ENCODE measurements at places on chromosomes 6 and 20. TPM values are rescaled to one million over a fixed set of nuclear protein-coding genes. Genes with fewer than 3 reads are reported as not detected.

DNA sequence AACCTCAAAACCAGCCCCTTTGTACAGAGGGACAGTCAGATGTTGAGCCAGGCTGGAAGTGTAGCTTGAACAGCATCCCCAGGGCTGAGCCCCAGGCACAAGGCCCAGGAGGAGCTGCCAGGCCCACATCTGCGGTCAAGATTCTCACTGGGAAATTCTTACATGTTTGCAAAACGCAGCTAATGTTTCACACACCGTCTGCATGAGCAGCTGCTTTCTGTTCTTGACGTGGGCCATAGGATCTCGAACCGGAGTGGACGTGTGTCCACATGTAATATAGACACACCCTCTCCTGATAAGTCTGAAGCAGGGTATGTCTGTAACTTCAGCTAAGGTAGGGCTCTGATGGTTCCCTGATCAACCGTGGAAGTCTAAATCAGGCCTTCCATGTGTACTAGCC is 41.3 kb upstream of the TRAF3IP2 start:
- no peak for DNase-seq

- no peak for DNase-seq
Measured at GRCh38 chr6:15968519-15968918, 160.4 kb upstream of the MYLIP start.

DNA sequence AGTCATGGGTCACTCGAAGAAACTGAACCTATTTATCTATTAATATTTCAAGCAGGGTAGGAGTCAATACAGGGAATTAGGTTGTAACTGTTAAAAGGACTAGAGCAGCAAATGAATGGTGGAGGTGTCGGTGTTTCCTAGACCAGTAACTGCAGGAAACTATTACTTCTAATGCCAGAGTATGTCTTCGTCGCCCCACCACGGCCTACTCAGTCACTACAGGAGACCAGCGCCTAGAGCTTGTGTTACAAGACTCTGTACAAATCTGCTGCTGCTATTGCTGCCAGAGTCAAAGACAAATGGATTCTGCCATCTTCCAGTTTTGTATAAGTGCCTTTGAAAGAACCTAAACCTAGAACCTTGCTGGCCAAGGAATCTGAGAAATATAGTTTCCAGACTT is 343.9 kb downstream of the SOX4 start:
- no peak for DNase-seq

- DNase-seq, result peak; percentile 43
Measured at GRCh38 chr6:167892835-167893815, 66.4 kb downstream of the AFDN start.

DNA sequence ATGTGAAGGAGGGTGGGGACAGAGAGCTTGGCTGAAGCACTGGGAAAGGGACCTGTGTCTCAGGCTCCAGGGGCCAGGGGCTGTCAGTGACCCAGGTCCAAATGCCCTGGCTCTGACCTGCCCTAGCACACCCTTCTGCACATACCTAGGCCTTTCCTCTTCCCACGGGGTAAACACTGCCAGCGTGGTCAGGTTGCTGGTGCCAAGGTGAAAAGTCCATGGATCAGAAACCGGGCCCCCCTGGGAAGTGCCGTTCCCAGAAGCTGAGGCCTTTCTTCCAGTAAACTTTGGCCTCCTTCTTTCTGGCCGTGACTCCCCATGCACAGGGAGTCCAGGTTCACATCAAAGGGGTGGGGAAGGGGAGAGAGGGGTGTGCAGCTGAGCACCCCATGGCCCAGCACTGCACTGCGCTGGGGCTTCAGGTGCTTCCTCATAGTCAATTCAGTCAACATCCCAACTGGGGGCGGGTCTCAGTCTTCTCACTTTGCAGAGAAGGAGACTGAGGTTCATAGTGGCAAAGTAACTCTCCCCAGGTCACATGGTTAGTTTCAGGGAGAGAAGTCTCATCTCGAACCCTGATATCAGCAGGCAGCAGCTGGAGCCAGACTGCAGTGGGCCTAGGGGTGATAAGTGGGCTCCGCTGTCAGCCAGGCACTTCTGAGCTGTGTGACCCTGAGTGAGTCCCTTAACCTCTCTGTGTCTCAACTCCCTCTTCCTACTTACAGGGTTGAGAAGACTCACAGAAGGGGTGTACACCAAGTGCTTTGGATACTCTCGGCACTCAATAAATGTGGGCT is 17.0 kb downstream of the PCK1 start:
- DNase-seq, result no peak

DNA sequence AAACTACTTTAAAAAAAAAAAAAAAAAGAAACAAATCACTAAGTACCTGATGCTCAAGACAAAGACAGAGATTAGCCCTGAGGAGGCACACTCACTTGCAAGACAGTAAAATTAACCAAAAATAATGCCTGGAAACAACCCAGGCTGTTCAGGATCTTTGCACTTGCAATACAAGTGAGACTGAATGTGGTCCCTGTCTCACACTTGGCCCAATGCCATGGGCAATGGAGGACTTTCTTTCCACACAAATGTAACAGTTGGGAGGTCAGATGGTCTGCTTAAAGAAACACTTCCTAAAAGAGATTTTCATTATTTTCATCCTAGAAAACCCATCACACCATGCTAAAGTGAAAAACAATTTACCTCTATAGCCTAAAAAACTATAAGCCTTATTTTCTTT is 16.2 kb downstream of the STAU1 start:
- no peak for DNase-seq

GRCh38 chr20:37277253-37277593 is 12.2 kb upstream of the MANBAL start:
- no peak for DNase-seq

DNA sequence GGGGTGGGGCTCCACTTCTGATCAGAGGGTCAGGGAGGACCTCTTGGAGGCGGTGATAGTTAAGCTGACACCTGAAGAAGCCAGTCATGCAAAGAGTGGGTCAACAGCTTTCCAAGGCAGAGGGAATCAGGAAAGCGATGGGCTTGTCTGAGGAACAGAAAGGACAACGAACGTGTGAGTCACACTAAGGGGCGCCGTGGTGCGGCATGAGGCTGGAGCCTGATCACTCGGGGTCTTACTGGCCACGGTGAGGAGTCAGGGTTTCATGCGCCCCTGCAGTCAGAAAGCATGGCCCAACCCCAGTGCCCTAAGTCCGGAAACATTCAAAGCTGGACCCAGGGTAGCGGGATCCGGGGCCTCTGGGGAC is 50.6 kb upstream of the SLC32A1 start:
- no peak for DNase-seq

- DNase-seq, result no peak
Measured at GRCh38 chr6:148293181-148293995, 49.2 kb upstream of the SASH1 start.

DNA sequence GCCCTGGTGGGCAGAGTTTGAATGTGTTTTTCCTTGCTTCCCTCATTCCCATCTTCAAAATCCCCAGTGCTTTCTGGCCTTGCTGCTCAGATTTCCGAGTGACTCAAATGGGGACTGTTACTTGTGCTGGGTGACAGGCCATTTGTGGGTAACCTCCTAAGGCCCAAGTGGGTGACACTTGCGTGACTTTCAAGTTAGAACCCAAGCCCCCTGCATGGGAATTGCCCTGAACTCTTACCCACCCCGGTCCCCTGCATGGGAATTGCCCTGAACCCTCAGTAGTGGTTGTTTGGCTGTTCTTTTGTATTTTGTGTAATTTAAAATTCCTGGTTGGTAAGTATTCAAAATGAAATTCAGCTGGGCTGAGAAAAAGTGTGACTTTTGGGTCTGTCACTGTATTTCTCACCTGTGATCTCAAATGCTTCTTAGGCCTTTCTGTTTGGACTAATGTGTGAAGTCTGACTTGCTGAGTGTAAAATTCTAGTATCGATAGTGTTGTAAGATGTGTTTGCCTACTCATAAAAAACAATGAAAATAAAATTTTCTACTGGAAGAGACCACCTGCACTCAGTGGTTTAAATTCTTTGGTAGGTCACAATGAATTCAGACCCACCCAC is 12.4 kb upstream of the RBM38 start:
- no peak for DNase-seq

DNA sequence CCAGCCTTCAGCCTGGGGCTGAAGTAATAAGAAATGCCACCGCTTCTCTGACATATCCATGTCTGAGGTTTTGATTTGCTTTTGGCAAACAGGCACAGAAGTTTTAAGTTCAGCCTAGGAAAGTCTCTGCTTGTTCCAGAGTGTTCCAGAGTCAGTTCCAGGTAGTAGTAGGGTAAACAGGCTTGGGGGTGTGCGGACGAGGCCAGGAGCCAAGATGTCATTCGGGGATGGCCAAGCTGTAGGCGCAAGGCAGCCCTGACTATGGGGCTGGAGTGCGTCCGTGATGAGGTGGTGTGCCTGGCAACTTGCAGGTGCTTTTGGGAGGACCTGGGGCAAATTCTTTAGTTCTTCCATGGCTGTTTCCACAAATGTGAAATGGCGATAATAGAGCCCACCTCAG is 60.3 kb downstream of the IRF4 start:
- DNase-seq, result no peak

GRCh38 chr6:98844244-98845210 is 10.2 kb downstream of the POU3F2 start:
- DNase-seq, result no peak

DNA sequence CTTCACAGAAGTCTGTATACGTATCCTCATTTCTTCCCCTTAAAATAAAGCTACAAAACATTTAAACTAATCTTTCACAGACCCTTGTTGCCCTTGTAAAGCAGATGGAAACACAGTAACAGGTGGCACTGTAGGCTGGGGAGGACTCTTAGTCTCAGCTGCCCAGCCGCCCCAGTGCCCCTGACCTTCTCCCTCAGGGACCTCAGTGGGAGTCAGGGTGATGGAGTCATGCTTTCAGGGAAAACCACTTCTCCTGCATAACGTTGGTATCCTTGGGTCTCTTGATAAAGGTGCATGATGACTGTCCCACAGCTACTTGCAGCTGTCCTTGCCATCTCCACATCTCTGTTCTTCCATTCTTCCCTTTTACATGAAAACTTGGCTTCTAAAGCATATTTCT is 198.6 kb downstream of the CDKAL1 start:
- no peak for DNase-seq

DNA sequence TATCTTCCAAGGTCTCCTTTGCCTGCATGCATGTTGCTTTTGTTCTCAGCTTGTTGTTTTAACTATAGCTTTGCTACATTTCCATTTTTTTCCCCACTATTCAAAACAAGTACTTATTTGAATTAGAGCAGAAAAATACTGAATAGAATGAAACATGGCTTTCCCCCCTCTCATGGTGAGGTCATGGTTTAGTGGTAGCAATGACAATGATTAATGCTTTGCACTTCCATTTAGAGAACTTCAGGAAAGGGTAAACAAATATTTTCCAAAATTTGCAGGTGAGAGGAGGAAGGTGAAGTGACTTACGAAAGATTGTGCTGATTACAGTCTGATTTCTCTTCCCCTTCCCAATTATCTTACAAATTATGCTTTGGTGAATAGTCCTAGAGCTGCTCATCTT is 47.8 kb upstream of the TRAF3IP2 start:
- DNase-seq, result no peak

DNA sequence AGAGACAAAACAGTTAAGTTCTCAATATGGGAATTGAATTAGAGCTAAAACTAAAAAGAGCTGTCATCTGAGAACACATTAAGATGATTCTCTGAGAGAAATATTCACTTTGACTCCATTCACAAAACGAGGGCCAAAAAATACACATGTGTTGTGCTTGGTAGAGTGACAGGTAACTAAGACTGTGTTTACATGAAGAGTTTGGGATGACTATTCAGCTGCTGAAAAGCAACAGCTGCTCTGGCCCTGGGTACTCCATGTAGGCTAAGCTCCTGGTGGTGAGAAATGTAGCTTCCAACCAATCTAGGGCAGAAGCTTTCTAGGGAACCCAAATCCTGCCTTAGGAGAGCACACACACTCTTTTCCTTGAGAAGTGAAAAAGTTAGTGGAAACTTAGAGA is 184.5 kb downstream of the COL21A1 start:
- no peak for DNase-seq

The BPI gene
- not detected for total RNA-seq

The SLC22A16 gene
- not detected for total RNA-seq

The GHRH gene
- not detected for total RNA-seq

The GSTA4 gene
- total RNA-seq, result 3.4 TPM

The AKAP12 gene
- total RNA-seq, result 9.2 TPM

The TRMT6 gene
- 16.2 TPM for total RNA-seq

The PPP1R14C gene
- total RNA-seq, result 9.8 TPM

The TNFRSF6B gene
- total RNA-seq, result not detected
